NCI-H187 (cell line): ENCODE measurements at places on chromosomes 2 and 18.

DNA sequence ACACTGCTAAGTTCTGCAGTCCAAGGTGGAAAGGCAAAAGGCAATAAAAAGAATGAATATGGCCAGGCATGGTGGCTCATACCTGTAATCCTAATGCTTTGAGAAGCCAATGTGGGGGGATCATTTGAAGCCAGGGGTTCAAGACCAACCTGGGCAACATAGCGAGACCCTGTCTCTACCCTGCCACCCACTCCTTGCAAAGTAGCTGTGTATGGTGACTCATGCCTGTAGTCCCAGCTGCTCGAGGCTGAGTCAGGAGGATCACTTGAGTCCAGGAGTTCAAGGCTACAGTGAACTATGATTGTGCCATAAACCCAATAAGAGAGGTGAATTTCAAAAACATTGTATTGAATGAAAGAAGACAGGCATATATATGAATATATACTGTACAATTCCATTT lies 2.4 kb downstream of the MYL12B start:
- no peak for DNase-seq

DNA sequence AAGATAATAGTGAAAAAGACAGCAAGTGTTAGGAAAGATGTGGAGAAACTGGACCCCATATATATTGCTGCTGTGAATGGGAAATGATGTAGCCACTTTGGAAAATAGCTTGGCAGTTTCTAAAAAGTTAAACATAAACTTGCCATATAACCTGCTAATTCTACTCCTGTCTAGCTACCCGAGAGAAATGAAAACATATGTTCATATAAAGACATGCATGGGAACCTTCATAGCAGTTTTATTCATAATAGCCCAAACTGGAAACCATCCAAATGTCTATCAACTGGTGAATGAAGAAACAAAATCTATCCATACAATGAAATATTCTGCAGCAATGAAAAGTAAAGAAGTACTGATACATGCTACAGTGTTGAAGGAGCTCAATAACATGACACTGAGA lies 50.4 kb upstream of the NABP1 start:
- DNase-seq, result no peak

DNA sequence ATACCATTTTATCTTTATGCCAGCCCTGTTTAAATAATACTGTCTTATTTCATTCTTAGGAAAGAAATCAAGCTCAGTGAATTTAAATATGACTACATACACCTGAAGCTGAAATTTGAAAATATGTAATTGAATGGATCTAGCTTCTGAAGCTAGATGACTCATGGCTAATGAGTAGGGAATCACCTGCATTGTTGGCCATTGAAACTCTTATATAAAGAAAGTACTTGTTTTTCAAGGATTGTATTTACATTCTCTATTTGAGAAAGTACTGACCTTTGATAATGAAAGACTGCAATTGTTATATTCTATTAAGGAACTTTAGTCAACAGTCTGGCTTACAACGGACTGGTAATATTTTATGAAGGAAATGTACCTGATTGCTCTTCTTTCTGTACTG lies 346.7 kb upstream of the LRATD1 start:
- no peak for DNase-seq

GRCh38 chr18:78526275-78526674 lies 453.3 kb upstream of the SALL3 start:
- DNase-seq, result no peak

DNA sequence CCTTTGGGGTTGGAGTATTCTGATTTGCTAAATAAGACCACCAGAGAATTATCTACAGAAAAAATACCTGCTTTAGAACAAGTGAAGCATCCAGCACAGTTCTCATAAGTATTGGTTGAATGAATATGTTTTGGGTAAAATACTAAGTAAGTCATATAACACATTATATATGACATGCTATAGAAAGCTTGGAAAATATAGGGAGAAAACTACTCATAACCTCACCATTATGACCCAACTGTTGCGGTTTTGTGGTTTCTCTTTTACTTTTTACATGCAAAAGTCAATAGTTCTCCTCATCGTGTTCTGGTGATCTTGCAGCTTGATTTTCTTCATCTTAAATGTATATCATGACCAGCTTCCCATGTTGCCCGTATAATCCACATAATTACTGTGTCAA lies 66.2 kb downstream of the DIPK1C start:
- no peak for DNase-seq

- DNase-seq, result no peak
Measured at GRCh38 chr2:58203018-58203417, 38.1 kb downstream of the FANCL start.

DNA sequence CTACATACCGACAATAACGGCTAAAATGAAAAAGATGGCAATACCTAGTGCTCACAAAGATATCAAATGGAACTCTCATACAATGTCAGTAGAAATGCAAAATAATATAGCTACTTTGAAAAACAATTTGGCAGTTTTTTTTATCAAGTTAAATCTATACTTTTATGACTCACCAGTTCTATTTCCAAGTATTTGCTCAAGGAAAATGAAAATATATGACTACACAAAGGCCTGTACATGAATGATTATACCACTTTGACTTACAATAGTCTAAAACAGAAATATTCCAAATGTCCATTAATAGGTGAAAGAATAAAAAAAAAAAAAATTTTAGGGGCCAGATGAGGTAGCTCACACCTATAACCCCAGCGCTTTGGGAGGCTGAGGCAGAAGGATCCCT lies 219.8 kb downstream of the ZRANB3 start:
- DNase-seq, result no peak

DNA sequence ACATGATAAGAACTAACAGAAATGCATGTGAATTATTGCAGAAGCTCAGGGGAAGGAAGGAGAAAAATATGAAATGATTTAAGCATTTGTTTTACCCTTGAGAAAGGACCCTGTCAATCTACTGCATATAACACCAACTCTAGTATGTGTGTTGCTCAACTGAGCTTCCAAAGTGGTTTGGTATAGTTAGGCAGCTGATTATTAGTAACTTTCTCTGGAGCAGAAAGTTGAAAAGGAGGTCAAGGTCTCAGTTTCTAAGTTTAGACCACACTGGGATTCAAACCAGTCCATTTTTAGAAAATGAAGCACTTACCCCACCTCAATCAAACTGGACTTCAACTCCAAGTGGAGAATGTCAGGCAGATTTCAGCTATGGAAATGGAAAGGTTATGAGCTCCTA lies 123.3 kb upstream of the CDC42EP3 start:
- DNase-seq, result no peak
